ENCODE measurements at places on chromosomes 5 and 9. TPM values are rescaled to one million over a fixed set of nuclear protein-coding genes. Genes with fewer than 3 reads are reported as not detected.

The OR13C2 gene
- total RNA-seq = not detected

The CARD6 gene
- 16.2 TPM for total RNA-seq

The SMARCA2 gene
- 148 TPM for total RNA-seq

The UNC5A gene
- not detected for total RNA-seq

The CERCAM gene
- total RNA-seq = 110 TPM

The GABRA6 gene
- not detected for total RNA-seq

The PCDHB3 gene
- 0.97 TPM for total RNA-seq

The EGFLAM gene
- 24.9 TPM for total RNA-seq

The TRAF1 gene
- total RNA-seq = 7.6 TPM

The ANKRD34B gene
- not detected for total RNA-seq

The CCL21 gene
- not detected for total RNA-seq

The IFNA8 gene
- total RNA-seq = not detected

The TRPM3 gene
- 0.11 TPM for total RNA-seq

The DND1 gene
- total RNA-seq = 0.13 TPM

The ARL10 gene
- total RNA-seq = 9.1 TPM

The MED22 gene
- total RNA-seq = 14.3 TPM

The PCDHGA11 gene
- 20.1 TPM for total RNA-seq

The ZNF484 gene
- total RNA-seq = 24.5 TPM

The PSIP1 gene
- 64.7 TPM for total RNA-seq

The GCNT1 gene
- total RNA-seq = 97.9 TPM

The SRD5A1 gene
- 11.0 TPM for total RNA-seq

The GNE gene
- 18.4 TPM for total RNA-seq

The STK10 gene
- 24.3 TPM for total RNA-seq

The EGFL7 gene
- total RNA-seq = 9.2 TPM

The FAM53C gene
- total RNA-seq = 32.6 TPM

The DBH gene
- not detected for total RNA-seq

The CREB3 gene
- total RNA-seq = 68.7 TPM

The MEGF10 gene
- 0.78 TPM for total RNA-seq

The HAVCR1 gene
- not detected for total RNA-seq

The GHR gene
- total RNA-seq = 10.8 TPM

The CDX1 gene
- 0.22 TPM for total RNA-seq

Data from articular chondrocyte of knee joint (primary cell).